Right lung (tissue), 10 donors: ENCODE measurements at places on chromosomes 11 and 22. TPM values are rescaled to one million over a fixed set of nuclear protein-coding genes. Genes with fewer than 3 reads are reported as not detected.

DNA sequence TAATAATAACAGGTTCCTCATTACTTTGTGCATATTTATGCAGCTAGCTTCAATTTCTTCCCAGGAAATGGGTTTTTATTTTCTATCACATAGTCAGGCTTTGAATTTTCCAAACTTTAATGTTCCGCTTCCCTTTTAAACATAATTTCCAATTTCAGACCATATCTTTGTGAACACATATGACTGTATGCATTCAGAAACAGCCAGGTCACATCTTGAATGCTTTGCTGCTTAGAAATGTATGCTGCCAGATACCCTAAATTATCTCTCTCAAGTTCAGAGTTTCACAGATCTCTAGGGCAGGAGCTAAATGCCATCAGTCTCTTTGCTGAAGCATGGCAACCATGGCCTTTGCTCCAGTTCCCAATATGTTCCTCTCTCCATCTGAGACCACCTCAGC, 2203.8 kb downstream of the LRRC4C start:
- no peak for DNase-seq

- no peak for DNase-seq
Observed at GRCh38 chr22:40018051-40018450, 23.3 kb downstream of the FAM83F start.

DNA sequence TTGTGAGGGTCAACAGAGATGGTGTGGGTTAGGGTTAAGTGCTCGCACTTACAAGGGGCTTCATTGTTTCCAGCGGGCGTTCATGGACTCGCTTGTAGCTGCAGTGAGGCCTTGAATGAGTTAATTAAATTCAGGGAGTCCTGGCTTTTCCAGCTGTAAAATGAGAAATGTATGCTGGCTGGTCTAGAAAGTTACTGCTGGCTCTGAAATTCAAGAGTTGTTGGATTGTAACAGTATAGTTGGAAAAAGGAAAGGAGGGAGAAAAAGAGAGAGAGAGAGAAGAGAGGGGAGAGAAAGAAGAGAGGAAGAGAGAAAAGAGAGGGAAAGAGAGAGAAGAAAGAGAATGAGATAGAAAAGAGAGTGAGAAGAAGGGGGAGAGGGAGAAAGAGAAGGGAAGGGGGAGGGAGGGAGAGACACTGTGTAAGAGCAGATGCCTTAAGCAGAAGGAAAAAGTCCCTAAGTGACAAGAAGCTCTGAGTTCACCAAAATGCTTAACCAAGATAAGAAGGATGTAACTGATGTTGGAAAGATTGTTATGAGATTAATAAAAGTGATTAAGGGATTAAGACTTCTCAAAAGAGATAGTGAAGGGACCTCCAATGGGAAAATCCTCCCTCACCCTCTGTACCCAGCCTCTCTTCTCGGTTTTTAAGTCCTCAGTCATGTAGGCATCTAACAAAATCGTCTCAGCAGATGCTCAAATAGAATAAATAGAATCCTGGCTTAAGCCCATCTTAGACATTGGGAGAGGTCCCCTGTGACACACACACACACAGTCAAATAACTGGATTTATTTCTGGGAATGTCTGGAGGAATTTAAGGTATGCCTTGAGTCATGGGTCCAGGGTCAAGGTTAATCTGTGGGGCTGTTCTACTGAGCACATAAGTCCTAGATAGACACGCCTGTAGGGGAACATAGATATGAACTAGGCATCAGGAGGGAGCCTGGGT, 477.9 kb downstream of the MIAT start:
- no peak for DNase-seq

- no peak for DNase-seq
Observed at GRCh38 chr11:83544846-83545245, 258.7 kb upstream of the CCDC90B start.

- DNase-seq, result no peak
Observed at GRCh38 chr11:17641792-17642350, 77.5 kb upstream of the MYOD1 start.

Gene OR10G4
- polyA plus RNA-seq, result not detected

DNA sequence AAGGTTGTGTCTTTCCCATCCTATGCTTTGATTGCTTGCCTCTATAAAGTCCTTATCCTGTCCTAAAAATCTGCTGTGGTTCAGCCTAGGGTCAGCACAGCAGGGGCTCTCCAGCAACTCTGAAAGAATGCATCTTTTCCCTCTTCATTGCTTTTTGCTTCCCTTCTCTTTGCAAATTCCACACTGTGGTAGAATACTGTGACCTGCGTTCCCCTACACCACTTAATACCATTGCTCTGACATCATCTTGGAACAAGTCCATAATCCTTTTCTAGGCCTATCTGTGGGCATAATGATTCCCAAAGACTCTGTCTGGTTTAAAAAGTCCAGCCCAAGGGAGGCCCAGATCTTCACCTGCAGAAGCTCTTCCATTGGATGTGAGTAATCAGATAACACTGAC, 177.7 kb downstream of the NAV2 start:
- DNase-seq, result no peak

DNA sequence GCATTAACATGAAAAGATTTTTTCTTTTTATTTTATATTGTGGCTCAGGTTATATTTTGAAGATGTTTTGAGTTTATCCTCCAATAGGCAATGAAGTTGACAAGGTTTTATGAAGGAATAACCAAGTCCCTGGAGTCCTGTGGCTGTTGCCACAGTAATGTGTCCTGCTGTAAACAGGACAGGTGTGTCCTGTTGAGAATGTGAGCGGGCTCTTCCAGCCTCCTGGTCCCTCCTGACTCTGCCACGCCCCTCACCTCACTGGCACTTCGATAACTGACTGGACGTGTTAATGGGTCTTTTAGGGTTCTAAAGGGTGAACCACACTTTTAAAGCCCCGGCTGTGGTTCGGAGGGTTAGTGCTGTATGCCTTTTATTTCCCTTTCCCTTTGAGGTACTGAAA, 47.8 kb upstream of the OR4B1 start:
- no peak for DNase-seq
